CD4-positive, alpha-beta T cell treated with Interleukin-2 at 100 ng/mL for 4 hours (primary cell): ENCODE measurements at places on chromosomes 6 and 20.

GRCh38 chr20:34561661-34562060 is 3.1 kb downstream of the MAP1LC3A start:
- DNase-seq = no peak

DNA sequence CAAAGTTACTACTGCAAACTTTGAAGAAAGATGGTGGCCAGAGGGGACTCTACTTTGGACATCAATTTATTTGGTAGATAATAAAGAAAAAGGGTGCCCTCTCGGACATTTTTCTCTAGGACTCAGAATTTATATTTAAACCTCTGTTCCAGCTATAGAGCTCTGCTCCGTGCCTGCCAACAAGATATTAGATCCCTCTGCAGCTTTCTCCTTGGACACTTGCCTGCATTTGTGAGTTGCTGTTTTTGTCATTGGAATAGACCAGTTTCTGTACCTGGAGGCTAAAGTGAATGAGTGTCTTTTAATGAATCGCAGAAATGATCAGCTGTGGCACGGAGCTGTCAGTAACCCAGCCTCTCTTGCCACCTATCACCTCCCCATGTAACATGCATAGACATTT is 253.5 kb downstream of the NRN1 start:
- DNase-seq = no peak

DNA sequence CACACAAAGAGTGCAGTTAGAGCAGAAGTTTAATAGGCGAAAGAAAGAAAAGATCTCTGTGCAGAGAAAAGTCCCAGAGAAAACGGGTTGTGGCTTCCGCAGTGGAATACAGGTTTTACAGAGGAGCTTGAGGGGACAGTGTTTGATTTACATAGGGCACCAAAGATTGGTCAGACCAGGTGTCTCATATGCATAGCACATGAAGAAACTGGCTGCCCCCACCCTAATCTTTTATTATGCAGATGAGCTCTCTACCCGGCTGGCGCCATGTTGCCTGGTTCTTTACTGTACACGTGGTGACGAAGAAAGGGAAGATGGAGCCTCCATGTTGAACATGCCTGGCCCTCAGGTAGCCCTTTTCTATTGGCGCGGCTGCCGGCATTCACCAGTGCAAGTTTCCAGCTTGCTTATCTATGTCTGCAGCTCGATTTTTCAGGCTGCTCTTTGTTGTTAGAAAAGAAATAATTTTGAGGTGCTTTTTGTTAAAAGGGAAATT is 47.4 kb downstream of the SLC35B3 start:
- DNase-seq = no peak

DNA sequence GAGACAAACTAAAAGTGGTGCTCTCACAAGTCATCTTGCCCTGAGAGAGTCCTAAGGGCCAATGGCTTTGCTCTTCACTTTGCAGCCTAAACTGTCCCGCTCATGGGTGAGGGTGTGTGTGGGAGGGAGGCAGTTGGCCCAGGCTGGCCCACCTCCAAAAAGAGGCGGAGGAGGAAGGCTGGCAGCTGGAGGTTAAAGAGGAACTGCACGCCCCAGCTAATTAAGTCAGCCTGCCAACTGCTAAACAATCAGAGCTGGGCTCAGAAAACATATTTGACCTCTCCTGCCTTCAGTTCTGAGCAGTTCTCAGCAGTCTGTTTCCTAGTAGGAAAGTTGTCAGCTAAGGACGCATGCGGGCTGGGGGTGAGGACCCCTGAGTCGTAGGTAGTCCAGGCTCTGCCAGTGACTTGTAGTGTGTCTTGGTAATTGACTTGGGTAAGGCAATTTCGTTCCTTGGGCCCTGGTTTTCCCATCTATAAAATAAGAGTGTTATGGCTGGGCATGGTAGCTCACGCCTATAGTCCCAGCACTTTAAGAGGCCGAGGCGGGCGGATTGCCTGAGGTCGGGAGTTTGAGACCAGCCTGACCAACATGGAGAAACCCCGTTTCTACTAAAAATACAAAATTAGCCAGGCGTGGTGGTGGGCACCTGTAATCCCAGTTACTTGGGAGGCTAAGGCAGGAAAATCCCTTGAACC is 17.0 kb downstream of the GSS start:
- DNase-seq = no peak

- no peak for DNase-seq
These were observed 21.2 kb downstream of the TRAM2 start for GRCh38 chr6:52555518-52556233.

DNA sequence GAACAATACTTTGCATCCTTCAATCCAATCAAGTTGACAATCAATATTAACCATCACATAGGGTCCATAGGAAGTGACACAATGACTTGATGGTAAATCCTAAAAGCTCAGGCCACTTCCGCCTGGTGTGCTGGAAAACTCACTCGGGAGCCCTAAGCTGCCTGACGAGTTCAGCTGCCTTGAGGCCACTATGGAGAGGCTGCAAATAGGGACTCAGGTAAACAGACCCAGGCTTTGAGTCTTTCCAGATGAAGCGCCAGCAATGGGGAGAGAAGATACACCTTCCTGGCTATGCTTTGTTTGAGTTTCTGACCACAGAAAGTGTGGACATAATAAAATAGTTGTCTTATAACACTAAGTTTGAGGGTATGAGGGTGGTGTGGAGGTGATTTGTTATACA is 112.6 kb downstream of the GPR63 start:
- DNase-seq = no peak

DNA sequence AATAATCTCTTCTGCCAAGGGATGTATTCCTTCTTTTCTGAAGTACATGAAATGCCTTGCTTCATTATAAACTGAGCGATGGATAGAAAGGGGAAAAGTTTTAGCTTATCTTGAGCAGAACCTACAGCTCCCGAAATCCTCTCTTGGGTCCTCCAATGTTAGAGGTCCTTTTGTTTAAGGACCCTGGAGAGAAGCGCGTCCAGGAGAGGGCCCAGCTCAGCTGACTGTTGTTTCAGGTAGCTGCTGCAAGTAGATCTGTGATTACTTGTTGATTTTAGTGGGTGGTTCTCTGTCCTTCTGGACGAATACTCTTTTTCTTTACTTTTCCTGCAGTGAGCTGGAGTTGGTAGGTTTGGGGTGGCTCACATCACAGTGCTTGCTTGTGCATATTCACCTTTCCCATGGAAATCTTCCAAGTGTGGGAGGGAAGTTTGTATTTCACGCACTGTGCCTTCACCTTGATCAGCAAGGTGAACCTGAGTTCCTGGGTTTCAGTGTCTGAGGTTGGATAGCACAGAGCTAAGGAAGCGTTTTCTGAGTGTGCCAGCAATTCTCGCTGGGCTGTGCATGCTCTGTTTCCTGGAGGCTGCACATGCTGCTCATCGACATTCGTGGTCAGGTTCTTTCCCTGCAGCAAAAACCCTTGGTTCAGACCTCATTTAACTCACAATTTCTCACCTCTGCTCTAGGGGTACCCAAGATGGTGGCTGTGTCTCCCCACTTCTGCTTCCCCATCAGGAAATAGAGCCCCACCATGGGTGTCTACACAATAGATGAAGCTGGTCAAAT is 176.3 kb downstream of the JARID2 start:
- no peak for DNase-seq

DNA sequence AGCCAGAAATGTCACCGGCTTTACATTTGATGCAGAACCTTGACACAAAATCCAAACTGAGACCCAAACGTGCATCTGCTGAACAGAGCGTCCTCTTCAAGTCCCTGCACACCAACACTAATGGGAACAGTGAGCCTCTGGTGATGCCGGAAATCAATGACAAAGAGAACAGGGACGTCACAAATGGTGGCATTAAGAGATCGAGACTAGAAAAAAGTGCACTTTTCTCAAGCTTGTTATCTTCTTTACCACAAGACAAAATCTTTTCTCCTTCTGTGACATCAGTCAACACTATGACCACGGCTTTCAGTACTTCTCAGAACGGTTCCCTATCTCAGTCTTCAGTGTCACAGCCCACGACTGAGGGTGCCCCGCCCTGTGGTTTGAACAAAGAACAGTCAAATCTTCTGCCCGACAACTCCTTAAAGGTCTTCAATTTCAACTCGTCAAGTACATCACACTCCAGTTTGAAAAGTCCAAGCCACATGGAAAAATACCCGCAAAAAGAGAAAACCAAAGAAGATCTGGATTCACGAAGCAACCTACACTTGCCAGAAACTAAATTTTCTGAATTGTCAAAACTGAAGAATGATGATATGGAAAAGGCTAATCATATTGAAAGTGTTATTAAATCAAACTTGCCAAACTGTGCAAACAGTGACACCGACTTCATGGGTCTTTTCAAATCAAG is 108.4 kb downstream of the RTN4IP1 start:
- peak; percentile 92 for DNase-seq

GRCh38 chr6:80543598-80544222 is 437.2 kb downstream of the BCKDHB start:
- DNase-seq = no peak

GRCh38 chr6:1624058-1624850 is 14.5 kb downstream of the FOXC1 start:
- DNase-seq = no peak
